ENCODE measurements at places on chromosomes 1 and 21. TPM values are rescaled to one million over a fixed set of nuclear protein-coding genes. Genes with fewer than 3 reads are reported as not detected.

- H3K27ac ChIP-seq, result no peak overlapping the region
- H3K36me3 ChIP-seq, result no peaks in the 10 kb centered on the region
- H3K4me1 ChIP-seq, result no peaks in the 10 kb centered on the region
- no peaks in the 10 kb centered on the region for H3K27me3 ChIP-seq
- DNase-seq, result no peak
- no peak overlapping the region for H3K4me3 ChIP-seq
Measured at GRCh38 chr1:167052389-167052788, 37.8 kb downstream of the GPA33 start.

DNA sequence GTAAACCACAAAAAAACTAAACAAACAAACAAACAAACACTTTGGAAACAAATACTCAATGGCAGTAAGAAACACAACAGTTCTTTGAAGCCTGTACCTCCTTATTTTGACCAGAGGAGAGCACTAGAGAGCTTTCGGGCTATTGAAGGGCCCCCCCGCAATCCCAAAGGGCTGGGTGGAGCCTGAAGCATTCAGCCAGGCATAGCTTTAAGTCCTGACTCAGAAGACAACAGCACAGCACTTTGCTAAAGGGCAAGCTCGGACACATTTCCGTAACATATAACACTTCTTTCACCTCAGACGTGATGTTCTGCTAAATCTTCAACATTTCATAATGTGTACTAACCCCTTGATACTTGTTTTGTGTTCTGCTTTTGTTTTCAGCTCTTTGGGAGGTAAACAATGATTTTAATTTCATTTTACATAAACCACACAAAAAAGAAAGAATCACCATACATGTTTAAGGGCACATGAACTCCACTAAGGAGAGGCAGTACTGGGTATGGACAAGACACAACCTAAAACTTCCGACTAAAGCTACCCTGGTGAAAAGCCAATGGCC, 9.7 kb upstream of the SHCBP1L start:
- no peaks in the 10 kb centered on the region for H3K4me1 ChIP-seq
- H3K27me3 ChIP-seq, result no peaks in the 10 kb centered on the region
- no peaks in the 10 kb centered on the region for H3K36me3 ChIP-seq
- peak; percentile 65 for DNase-seq

- no peaks in the 10 kb centered on the region for H3K27me3 ChIP-seq
- H3K27ac ChIP-seq, result no peak overlapping the region
- no peak for DNase-seq
- no peak overlapping the region for H3K4me3 ChIP-seq
Measured at GRCh38 chr1:33433509-33434362, 2.8 kb upstream of the PHC2 start.

DNA sequence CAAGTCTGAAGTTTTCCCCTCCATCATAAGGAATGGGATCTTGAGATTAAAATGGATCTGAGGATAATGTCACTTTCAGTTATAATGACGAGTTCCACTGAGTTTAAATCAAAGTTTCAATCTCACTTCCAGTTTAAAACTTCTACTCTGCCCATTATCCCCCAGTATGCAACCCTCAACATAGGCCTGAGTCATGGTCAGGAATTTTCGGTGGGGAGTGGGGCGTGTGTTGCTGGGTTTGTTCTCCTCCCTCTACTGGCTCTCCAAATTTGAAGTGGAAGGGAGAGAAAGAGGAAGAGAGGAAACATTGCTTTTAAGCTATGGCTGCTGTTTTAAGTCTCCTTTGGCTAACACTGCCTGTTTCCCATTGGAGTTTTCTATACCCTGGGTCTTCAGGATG, 152.9 kb downstream of the TM2D1 start:
- no peak for DNase-seq
- no peaks in the 10 kb centered on the region for H3K27me3 ChIP-seq
- H3K4me1 ChIP-seq, result no peaks in the 10 kb centered on the region

GRCh38 chr1:183443466-183443865, 25.3 kb upstream of the NMNAT2 start:
- no peaks in the 10 kb centered on the region for H3K4me1 ChIP-seq
- H3K27ac ChIP-seq, result no peak overlapping the region
- no peak overlapping the region for H3K4me3 ChIP-seq
- DNase-seq, result no peak

DNA sequence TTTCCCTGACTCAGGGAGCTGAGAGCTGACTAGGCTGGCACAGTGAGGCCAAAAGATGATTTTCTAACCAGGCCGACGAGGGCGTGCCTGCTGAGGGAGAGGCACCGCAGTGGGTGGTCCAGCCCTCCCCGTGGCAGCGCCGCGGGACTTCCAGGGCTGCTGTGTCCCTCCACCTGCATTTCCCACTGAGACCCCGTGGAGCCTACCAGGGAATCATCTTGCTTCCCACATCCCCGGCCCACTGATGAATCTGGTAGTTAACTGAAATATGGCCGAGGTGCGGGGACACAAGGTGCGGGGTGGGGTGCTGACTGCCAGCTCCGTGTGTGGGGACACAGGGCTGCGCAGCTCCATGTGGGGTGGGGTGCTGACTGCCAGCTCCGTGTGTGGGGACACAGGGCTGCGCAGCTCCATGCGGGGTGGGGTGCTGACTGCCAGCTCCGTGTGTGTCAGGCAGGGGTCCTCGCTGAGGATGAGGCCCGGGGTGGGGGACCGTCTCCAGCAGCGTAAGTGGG, 10.4 kb downstream of the WRAP73 start:
- no peaks in the 10 kb centered on the region for H3K4me1 ChIP-seq
- H3K4me3 ChIP-seq, result no peak overlapping the region
- H3K27ac ChIP-seq, result no peak overlapping the region
- no peak for DNase-seq
- peaks cover 17% of the 10 kb centered on the region for H3K36me3 ChIP-seq
- H3K27me3 ChIP-seq, result no peaks in the 10 kb centered on the region

GRCh38 chr1:156226116-156226538, 13.3 kb downstream of the PMF1 start:
- peaks cover 4% of the 10 kb centered on the region for H3K36me3 ChIP-seq
- H3K27ac ChIP-seq, result no peak overlapping the region
- H3K27me3 ChIP-seq, result no peaks in the 10 kb centered on the region
- peaks cover 3% of the 10 kb centered on the region for H3K4me1 ChIP-seq

DNA sequence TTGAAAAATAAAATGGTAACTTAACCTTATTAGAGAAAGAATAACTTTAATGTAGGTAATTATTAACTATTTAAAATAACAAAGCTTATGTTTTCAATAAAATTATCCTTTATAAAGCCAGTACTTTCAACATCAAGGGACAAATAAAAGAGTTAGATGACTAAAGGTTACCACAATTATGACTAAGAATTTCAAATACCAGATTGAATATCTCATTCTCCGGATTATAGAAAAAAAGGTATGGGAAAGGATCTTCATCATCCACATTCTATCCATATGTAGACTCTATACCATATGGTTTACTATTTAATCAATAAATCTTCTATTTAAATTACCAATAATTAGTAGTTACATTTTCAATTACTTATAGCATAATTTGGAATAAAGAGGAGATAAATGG, 62.8 kb downstream of the TOR3A start:
- no peaks in the 10 kb centered on the region for H3K4me1 ChIP-seq
- no peaks in the 10 kb centered on the region for H3K36me3 ChIP-seq
- no peak overlapping the region for H3K4me3 ChIP-seq
- no peak overlapping the region for H3K27ac ChIP-seq

GRCh38 chr1:33363470-33363861, 42.6 kb upstream of the A3GALT2 start:
- no peak overlapping the region for H3K4me3 ChIP-seq
- no peak for DNase-seq
- H3K36me3 ChIP-seq, result no peaks in the 10 kb centered on the region
- peak overlapping the region; percentile 61 for H3K27ac ChIP-seq
- H3K4me1 ChIP-seq, result peaks cover 15% of the 10 kb centered on the region

GRCh38 chr1:19311503-19311930, 427 bp downstream of the AKR7A2 start:
- no peak for DNase-seq
- peak overlapping the region; percentile 70 for H3K27ac ChIP-seq
- H3K4me1 ChIP-seq, result peaks cover 13% of the 10 kb centered on the region
- peak overlapping the region; percentile 81 for H3K4me3 ChIP-seq
- H3K27me3 ChIP-seq, result no peaks in the 10 kb centered on the region

DNA sequence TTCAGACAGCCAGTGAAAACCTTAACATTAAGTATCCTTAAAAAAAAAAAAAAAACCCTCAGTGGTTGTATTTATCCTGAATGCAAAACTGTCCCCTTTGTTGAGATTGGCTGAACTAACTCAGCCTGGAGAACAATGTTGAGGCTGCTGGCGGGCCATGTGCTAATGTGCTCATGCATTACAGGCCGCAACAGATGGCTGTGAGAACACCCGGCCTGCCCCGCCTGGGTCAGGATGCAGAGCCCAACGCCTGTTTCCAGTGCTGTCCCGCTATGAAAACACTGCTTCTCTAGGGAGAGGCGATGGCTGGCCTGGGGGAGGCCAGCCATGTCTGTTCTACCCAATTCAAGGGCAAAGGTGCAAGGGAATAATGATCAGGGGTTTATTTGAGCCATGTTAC, 13.8 kb downstream of the OLIG2 start:
- no peaks in the 10 kb centered on the region for H3K36me3 ChIP-seq
- H3K4me3 ChIP-seq, result no peak overlapping the region
- H3K4me1 ChIP-seq, result no peaks in the 10 kb centered on the region
- H3K27me3 ChIP-seq, result no peaks in the 10 kb centered on the region
- H3K27ac ChIP-seq, result no peak overlapping the region

DNA sequence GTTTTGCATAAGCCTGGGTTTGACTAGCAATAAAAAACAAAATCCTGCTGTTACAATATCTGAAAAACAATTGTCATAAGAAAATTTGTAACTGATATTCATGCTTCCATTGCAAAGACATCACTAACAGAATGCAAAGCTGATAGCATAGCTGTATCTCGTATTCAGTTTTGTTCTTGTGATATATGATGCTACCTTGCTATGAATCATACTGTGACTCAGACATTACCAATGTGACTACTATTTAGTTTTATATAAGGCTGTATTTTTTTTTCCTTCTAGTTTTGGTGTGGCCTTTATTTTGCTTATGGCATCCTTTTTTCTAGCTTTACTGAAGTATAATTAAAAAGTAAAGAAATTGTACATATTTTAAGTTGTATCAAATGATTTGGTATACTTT, 1381.8 kb downstream of the MRPL39 start:
- no peak for DNase-seq
- no peaks in the 10 kb centered on the region for H3K27me3 ChIP-seq
- no peaks in the 10 kb centered on the region for H3K36me3 ChIP-seq
- no peak overlapping the region for H3K27ac ChIP-seq
- no peak overlapping the region for H3K4me3 ChIP-seq

DNA sequence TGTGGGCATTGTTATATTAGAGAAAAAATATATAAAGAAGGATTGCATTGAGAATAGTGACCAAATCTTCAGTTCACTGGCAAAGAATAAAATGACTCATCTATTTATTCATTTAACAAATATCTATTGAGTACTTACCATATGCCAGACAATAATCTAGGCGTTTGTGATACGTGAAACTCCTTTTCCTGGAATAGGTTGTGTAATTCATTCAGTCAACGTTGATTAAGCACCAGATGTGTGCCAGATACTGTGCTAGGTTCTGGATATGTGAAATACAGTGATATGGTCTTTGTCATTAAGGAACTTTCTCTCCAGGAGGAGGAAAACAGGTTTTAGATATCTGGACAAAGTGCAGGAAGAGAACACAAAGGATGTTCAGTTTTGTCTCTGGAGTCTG, 344.5 kb downstream of the RWDD3 start:
- H3K4me3 ChIP-seq, result no peak overlapping the region
- no peaks in the 10 kb centered on the region for H3K27me3 ChIP-seq
- no peaks in the 10 kb centered on the region for H3K36me3 ChIP-seq
- H3K27ac ChIP-seq, result no peak overlapping the region

- no peak overlapping the region for H3K27ac ChIP-seq
- H3K4me3 ChIP-seq, result no peak overlapping the region
- DNase-seq, result no peak
- no peaks in the 10 kb centered on the region for H3K36me3 ChIP-seq
- H3K4me1 ChIP-seq, result no peaks in the 10 kb centered on the region
- H3K27me3 ChIP-seq, result no peaks in the 10 kb centered on the region
Measured at GRCh38 chr1:17200246-17200645, 4.7 kb upstream of the PADI1 start.

- H3K27me3 ChIP-seq, result no peaks in the 10 kb centered on the region
- no peak for DNase-seq
- no peak overlapping the region for H3K27ac ChIP-seq
Measured at GRCh38 chr1:232626452-232626851, 3.5 kb downstream of the SIPA1L2 start.

GRCh38 chr1:186780076-186780475, 48.7 kb upstream of the PLA2G4A start:
- H3K27me3 ChIP-seq, result no peaks in the 10 kb centered on the region
- no peak overlapping the region for H3K27ac ChIP-seq
- no peak overlapping the region for H3K4me3 ChIP-seq
- no peak for DNase-seq
- H3K36me3 ChIP-seq, result no peaks in the 10 kb centered on the region

DNA sequence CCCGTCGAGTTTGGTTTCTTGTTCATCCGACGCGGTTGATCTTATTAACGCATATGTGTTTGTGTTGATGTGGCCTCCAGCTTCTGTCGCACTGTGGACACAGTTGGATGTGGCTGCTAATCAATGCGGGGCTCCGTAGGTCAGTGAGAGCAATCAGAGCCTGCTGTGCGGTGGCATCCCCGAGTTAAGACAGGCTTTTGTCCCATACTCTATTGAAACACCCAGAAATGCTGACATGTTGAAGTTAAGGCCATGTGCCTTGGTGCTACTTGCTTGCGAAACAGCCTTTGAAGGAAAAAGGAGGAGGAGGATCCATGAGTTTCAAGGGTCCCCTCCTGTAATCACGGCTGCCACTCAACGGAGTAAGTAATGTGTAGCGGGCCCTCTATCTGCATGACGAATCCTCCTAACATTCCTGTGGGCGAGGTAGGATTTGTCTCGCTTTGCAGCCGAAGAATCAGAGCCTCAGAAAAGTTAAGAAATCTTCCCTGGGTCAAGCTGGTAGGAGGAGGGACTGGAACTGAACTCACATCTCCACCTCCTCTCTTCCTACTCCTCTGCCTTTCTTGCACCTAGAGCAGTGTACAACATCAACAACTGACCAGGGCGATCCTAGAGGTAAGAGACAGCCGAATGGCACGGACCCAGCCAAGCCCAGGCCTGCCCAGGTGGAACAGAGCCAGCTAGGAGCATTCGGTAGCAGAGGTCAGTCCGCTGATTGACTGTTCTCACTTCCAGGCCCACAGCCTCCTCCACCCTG, 19.5 kb downstream of the PDE9A start:
- H3K4me3 ChIP-seq, result no peak overlapping the region
- H3K4me1 ChIP-seq, result no peaks in the 10 kb centered on the region
- no peaks in the 10 kb centered on the region for H3K27me3 ChIP-seq
- H3K36me3 ChIP-seq, result no peaks in the 10 kb centered on the region

NUAK2 gene
- polyA plus RNA-seq, result 7.9 TPM

EXO1 gene
- polyA plus RNA-seq, result 0.19 TPM

C4BPB gene
- polyA plus RNA-seq, result 7.0 TPM

MXRA8 gene
- polyA plus RNA-seq, result 16.8 TPM

RGS4 gene
- 15.0 TPM for polyA plus RNA-seq
